Fibroblast of pulmonary artery (primary cell): ENCODE measurements at places on chromosomes 3 and 15.

DNA sequence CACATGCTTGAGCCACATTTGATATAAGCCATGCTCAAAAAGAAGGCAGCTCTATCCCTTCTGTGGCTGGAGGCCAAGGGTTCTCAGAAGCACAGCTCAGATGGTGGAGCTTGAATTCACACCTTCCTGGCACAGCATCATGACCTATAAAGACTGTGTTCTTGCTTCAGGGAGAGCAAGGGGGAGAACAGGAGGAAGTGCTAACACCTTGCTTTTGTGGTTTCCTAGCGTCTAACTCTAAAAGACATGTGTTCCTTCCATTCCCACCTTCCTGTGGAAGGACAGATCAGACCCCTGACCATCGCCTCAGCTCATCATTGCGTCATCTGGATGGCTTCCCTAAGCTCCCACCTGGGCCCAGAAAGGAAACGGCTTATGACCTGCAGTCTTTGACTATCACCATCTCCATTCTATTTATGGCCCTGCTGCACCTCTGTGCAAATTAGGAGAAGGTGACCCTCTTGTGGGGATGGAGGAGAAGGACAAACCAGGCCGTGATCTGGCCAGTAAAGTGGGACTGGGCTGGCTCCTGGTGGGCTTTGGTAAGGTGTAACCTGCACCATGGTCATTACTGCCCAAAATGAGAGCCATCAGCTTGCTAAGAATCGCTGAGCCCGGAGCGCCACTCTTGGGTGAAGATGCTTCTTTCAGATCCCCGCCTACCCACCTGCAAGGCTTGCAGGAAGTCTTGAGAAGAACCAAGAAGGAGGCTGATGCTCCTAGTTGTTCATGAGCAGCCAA, 128.5 kb downstream of the SERPINI1 start:
- no peak for DNase-seq

- DNase-seq = no peak
These were observed 102.8 kb downstream of the PEX5L start for GRCh38 chr3:179933914-179934313.

- DNase-seq = no peak
These were observed 100.8 kb downstream of the TPRG1 start for GRCh38 chr3:189272500-189273119.

DNA sequence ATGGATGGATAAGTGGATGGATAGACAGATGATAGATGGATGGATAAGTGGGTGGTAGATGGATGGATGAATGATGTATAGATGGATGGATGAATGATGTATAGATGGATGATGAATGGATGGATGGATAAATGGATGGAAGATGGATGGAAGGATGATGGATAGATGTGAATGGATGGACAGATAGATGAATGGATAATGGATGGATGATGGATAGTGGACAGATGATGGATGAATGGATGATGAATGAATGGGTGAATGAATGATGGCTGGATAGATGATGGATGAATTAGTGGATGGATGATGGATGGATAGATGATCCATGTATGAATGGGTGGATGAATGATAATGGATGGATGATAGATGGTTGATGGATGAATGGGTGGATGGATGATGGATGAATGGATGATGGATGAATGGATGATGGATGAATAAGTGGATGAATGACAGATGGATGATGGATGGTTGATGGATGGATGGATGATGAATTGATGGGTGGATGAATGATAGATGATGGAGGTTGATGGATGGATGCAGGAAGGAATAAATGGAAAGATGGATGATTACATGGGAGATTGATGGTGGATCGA, 69.3 kb downstream of the ITGA11 start:
- DNase-seq = no peak

DNA sequence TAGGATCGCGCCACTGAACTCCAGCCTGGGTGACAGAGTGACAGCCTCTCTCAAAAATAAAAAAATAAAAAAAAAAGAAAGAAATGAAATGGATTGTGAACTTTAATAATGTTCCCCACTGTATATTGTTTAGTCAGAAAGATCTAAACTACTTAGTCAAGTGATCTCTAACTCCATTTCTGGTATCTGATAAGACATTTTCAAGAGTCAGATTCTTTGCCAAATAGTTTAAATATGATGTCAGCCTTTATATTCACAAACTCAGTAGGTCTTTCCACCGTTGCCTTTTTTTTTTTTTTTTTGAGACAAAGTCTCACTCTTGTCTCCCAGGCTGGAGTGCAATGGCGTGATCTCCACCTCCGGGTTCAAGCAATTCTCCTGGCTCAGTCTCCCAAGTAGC, 29.0 kb upstream of the OSBPL11 start:
- DNase-seq = no peak
